ENCODE measurements at places on chromosomes 5 and 9.

DNA sequence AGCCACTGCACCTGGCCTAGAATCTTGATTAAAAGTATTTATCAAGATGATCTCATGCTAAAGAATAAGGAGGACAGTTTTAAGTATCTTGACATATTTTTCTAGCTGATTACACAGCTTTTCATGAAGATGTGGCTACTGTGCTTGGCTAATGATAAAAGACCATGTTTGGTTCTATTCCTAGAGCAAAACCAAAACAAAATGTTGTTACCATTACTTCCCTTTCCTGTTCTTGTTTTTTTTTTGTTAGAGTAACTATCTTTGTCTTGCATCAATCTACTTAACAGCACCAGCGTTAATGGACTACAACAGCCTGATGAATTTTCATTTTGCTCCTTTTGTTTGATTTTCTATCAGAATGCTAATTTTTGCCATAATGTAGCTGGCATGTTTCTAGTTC is 86.2 kb upstream of the DHFR start:
- DNase-seq = no peak

DNA sequence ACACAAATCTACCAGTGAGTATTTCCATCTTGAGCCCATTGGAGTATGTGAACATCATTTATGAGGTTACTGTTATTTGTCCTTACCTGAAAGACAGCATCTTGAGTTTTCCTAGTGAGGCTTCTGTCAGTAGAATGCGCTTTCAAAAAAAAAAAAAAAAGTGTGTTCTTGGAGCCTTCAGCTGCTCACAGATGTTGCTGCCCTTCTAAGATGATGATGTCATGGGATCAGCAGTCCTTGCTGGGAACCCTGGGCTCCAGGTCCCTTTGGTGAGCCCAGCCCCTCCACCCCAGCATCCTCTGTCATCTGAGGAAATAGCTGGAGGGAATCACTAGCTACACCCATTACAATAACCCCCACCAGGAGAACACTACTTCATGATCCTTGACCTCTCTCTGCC is 83.3 kb downstream of the ATPSCKMT start:
- DNase-seq = no peak

DNA sequence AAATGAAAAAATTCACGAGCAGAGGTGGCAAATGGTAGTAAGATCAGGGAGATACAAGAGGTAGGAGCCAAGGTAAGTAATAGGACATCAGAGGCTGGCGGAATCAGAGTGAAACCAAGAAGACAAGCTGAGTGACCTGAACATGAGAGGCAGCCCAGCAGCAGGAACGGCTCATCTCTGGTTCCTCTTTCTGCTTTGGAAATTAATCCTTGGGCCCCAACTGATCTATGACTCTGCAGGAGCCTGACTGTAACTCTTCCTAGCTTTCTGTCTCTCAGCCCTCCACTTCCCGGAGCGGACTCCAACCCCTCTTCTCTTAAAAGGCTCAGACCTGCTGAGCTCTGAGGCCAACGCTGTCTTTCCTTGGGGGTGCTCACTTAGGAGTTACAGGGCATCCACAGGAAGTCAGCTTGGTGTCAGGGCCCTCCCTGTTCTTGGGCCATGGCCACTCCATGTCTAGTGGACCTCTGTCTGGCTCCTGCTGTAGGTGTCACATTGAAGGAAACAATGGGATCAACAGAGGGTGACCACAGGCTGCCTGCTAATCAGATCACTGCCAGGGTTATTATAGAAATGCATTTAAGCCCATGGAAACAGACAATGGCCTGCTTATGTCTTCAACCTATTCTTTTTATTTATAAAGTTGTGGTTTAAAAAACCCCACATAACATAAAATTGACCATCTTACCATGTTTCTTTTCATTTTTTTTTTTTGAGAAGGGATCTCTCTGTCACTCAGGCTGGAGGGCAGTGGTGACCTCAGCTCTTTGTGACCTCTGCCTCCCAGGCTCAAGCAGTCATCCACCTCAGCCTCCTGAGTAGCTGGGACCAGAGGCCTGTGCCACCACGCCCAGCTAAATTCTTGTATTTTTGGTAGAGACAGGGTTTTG is 22.5 kb upstream of the SHB start:
- DNase-seq = no peak

DNA sequence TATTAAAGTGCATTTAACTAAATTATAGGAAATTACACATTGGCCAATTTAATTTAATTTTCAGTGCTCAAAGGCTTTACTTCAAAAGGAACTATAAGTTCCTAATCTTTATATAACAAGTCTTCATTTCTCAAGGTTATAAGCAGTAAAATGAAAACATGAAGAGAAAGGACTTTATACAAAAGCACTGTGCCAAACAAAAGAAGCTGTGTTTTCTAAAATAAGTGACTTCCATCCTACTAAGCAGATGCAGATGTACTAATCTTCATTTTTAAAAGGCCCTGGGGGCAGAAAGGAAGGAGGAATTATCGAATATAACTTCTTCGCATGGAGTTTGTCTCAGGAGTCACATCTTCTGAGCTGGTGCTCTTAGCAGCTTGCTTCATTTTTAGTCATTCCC is 81.4 kb downstream of the SHC3 start:
- DNase-seq = no peak

GRCh38 chr5:167767795-167768194 is 523.6 kb upstream of the WWC1 start:
- DNase-seq = no peak

DNA sequence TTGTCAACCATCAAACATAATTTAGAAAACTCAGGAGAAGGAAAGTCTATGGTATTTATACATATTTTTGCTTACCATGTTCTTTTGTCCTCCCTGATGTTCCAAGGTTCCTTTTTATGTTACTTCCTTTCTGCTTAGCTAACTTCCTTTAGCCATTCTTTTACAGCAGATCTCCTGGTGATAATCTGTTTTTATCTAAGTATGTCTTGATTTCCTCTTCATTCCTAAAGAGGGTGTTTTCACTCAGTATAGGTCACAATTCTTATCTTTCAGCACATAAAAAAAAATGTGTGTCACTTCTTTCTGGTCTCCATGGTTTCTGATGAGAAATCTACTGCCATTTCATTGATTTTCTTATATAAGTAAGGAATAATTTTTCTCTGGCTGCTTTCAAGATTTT is 384.4 kb upstream of the PDE4D start:
- DNase-seq = no peak

DNA sequence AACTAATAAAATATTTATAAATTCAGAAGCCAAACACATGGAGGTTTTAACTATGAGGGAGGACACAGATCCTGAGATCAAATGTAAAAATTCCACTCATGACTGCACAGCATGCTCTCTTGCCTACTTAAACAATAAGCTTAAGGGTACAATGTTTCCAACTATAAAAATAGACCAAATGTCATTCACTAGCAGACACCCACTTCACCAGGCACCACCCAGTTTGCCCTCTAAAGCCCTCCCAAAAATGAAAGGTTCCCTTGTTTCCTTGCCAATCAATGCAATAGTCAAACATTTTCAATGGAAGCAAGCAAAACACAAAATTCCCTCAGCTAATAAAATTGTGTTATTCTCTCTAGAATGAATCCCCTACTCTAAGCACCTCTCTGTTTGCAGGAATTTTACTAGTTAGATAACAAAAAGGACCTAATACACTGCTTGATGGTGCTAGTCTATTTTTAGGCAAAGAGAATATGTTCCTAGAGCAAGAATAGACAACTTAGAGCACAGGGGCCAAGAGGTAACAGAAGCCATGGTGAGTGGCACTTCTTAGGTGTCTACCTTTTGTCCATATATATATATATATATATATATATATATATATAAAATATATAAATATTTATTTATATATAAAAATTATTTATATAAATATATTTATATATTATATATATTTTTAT is 135.3 kb downstream of the HOMER1 start:
- DNase-seq = no peak

DNA sequence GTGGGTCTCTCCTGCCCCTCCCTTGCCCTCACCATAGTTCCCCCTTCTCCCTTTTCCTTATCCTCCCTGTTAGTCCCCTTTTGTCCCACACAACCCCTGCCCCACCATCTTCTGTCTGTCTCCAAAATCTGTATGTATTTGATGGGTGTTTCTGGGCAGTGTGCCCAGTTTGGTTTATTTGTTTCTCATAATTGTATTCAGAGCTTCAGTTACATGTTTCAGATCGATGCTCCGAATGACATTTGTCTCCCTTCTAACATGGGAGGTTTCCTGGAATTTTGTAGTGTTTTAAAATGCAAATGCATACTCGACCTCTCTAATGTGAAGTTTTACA is 22.2 kb downstream of the FBXL7 start:
- peak; percentile 12 for DNase-seq

GRCh38 chr9:973295-973834 is 3.1 kb upstream of the DMRT3 start:
- DNase-seq = no peak

DNA sequence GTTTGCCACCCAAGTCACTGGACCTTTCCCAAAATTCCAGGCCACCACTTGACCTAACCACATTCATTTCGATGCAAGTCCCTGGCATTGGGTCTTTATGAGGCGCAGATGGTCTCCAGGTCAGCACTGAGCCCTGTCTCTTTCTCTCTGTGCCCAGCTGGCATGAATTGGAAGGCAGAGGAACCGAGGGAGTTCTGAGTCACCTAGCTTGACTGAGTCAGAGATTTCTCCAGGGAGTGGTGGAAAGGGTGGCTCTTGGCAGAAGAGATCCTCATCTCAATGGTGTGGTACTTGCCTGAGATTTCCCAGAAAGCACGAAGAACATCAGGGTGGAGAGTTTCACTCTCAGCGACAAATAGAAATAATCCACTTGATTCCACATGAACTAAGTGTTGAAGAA is 43.8 kb downstream of the WDR36 start:
- DNase-seq = no peak

DNA sequence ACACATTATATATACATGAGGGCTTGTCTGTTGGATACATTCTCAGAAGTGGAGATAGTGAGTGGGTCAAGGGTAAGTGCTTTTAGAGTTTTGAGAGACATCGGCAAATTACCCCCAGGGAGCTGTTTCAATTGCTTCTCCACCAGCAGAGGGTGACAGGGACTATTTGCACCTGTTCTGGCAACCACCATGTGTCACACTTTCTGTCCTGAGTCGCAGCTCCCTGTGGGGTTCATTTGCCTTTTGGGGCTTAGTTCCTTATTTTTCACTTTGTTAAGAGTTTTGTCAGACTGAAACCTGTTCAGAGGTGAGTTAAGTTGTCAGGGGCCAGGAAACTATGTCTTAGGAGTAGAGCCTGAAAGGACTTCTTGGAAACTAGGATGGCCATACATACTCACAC is 20.1 kb upstream of the SLC36A1 start:
- no peak for DNase-seq

- no peak for DNase-seq
These were observed 301.5 kb upstream of the ARRDC3 start for GRCh38 chr5:91684625-91685024.

DNA sequence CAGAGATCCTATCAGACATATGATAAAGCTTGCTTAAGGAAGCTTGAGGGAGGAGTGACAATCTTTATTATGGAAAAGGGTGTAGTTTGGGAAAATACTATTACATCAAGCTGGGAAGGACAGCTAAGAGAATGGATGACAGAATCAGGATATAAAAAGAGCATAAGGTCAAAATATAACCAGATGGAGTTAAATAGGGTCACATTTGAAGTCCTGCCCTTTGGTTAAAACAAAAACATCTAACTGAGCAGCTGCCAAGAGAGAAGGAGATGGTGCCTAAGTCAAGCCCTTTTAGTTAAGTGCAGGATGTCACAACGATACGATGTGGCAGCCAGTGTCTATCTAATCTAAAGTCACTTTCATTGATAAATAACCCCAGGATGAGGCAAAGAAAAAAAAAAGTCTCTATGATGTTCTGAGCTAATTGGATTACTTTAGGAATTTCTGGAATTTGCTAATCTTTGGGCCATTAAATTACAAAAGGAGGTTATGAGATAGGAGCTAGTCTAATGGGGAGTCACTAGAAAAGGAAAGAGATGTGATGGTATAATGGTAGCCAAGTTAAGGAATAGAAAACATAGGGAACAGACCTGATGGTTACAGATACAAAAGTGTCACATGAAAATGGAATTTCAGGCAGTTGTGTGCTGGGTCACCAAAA is 365.2 kb downstream of the PDE4D start:
- DNase-seq = no peak

- no peak for DNase-seq
These were observed 11.5 kb upstream of the STK32A start for GRCh38 chr5:147223343-147223742.

DNA sequence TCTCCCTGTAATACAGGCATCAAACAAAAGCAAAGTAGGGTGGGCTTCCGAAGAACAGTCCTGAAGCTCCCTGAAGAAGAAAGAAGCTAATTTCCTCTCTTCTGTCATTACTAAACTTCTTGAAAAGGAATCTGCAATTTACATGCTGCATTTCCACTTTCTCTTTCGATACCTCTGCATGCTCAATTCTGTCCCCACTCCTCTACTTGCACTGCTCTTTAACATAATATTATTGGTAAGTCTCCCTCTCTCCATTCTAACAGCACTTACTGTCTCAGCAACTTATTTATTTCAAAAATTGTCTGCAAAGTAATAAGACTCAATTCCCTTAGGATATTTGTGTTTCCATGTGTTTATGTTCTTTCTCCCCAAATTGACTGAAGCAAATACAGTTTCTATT is 3.9 kb upstream of the PLPP1 start:
- DNase-seq = no peak

GRCh38 chr9:107158321-107158720 is 124.8 kb upstream of the RAD23B start:
- DNase-seq = peak; percentile 51
